Prostate gland (tissue), 2 donors: ENCODE measurements at places on chromosomes 2 and 18. TPM values are rescaled to one million over a fixed set of nuclear protein-coding genes. Genes with fewer than 3 reads are reported as not detected.

GRCh38 chr2:3462493-3463104 is 56.7 kb downstream of the ADI1 start:
- H3K36me3 ChIP-seq, result peaks cover 16% of the 10 kb centered on the region
- no peak for DNase-seq
- H3K27ac ChIP-seq, result no peak overlapping the region
- no peaks in the 10 kb centered on the region for H3K27me3 ChIP-seq
- H3K4me3 ChIP-seq, result no peak overlapping the region

GRCh38 chr2:152016181-152017120 is 82.4 kb downstream of the CACNB4 start:
- H3K4me1 ChIP-seq, result no peaks in the 10 kb centered on the region
- no peaks in the 10 kb centered on the region for H3K27me3 ChIP-seq
- DNase-seq, result no peak

GRCh38 chr2:111148925-111149324 is 28.2 kb downstream of the BCL2L11 start:
- H3K36me3 ChIP-seq, result no peaks in the 10 kb centered on the region
- H3K4me3 ChIP-seq, result no peak overlapping the region
- H3K27me3 ChIP-seq, result no peaks in the 10 kb centered on the region
- H3K4me1 ChIP-seq, result no peaks in the 10 kb centered on the region
- DNase-seq, result no peak

- no peak overlapping the region for H3K4me3 ChIP-seq
- H3K4me1 ChIP-seq, result no peaks in the 10 kb centered on the region
- H3K27ac ChIP-seq, result no peak overlapping the region
- DNase-seq, result no peak
Measured at GRCh38 chr2:122210898-122211856, 455.7 kb downstream of the TSN start.

DNA sequence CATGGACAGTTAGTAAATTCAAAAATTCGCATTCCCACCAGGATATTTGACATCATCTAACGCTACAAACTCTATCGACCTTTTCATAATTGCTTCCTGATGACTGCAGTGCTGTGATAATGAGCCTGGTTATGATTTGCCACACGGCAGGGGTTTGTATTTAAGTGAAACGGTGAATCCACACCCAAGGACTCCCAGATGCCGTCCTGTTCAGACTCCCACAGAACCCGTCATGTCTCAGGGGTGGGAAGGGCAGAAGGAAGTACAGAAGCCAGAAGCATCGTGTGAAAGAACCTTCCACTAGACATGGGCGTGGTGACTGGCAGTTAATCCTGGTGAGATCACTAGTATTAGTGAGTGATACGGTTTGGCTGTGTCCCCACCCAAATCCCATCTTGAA is 91.2 kb upstream of the TMEM18 start:
- H3K4me1 ChIP-seq, result no peaks in the 10 kb centered on the region
- DNase-seq, result no peak
- H3K36me3 ChIP-seq, result no peaks in the 10 kb centered on the region
- H3K27me3 ChIP-seq, result no peaks in the 10 kb centered on the region

GRCh38 chr2:67663776-67664175 is 266.6 kb downstream of the ETAA1 start:
- no peaks in the 10 kb centered on the region for H3K36me3 ChIP-seq
- no peak overlapping the region for H3K27ac ChIP-seq
- no peak overlapping the region for H3K4me3 ChIP-seq
- H3K27me3 ChIP-seq, result no peaks in the 10 kb centered on the region
- DNase-seq, result no peak

GRCh38 chr2:28528206-28528605 is 32.3 kb downstream of the PLB1 start:
- no peaks in the 10 kb centered on the region for H3K4me1 ChIP-seq
- DNase-seq, result no peak
- no peaks in the 10 kb centered on the region for H3K27me3 ChIP-seq
- no peak overlapping the region for H3K4me3 ChIP-seq
- no peaks in the 10 kb centered on the region for H3K36me3 ChIP-seq

- H3K4me1 ChIP-seq, result no peaks in the 10 kb centered on the region
- H3K27me3 ChIP-seq, result no peaks in the 10 kb centered on the region
- no peak overlapping the region for H3K27ac ChIP-seq
- no peak for DNase-seq
- H3K36me3 ChIP-seq, result no peaks in the 10 kb centered on the region
Measured at GRCh38 chr18:59484131-59484530, 125.1 kb upstream of the LMAN1 start.

DNA sequence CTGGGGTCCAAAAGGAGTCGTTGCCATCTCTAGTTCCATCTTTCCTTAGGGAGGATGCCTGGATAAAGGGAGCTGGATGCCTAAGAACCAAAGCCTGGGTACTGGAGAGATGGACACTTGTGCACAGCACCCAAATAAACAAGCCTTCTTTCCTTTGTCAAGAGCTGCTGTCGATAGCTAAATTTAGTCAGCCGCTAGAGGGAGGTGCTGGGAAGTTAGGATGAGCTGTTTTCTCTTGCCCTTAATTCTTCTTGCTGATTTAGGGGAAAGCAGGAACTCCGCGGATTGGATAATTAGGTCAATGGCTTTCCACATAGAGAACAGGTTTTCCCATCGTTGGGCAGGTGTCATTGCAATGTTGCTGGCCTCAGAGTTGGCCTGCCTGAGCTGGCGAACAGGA is 30.9 kb upstream of the SERPINB12 start:
- no peaks in the 10 kb centered on the region for H3K36me3 ChIP-seq
- no peaks in the 10 kb centered on the region for H3K4me1 ChIP-seq

DNA sequence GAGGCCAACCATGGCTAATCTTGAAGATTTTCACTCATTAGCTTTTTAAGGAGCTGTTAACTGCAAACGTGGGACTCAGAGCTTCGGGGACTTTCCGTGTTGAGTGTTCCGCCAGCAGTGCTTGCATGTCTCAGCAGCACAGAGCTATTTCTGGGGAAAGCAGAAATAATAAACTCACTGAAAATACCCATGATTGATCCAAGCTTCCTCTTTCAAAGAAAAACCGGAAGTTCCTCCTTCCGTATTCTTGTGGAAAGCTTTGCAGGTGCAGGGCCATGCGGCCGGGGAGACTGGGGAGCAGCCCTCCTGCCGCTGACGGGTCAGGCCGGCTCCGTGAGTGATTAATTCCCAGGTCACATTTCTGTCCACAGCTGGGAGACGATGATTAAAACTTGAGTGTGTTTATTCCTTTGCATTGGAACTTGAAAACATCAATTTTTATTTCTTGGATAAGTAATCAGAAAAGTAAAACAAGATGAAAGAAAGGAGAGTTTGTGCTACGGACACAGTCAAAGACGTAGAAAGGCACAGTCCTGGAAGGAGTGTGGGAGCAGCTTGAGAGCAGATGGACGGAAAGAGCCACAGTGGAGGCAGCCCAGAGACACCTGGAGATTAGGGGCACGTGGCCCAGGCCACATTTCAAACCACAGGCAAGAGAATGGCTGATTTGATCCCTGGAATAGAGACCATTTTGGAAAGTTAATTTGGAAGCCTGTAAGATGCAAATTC is 54.2 kb upstream of the CTDP1 start:
- no peaks in the 10 kb centered on the region for H3K36me3 ChIP-seq
- no peak overlapping the region for H3K4me3 ChIP-seq
- no peaks in the 10 kb centered on the region for H3K27me3 ChIP-seq

DNA sequence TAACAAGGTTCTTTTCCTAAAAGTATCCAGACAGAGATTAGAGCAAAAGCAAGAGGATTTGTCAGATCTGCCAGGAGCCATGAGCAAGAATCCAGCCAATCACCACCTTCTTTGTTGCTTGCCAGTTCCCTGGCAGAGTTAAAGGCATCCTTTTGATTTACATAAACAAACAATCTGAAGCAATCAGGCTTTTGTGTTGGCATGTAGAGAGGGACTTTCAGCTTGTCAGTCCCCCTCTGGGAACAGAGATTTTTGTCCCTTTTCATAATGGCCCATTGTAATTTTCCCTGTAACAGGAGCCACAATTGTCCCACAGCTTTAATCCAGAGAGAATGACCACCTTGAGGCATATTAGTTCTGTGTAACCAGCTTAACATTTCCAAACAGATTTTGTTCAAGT is at the start of gene ERMN:
ERMN (minus strand) TSS at position 39 of the 400 bp plus-strand sequence. CDS start 182 bp downstream, outside the sequence.
- H3K4me1 ChIP-seq, result no peaks in the 10 kb centered on the region
- no peaks in the 10 kb centered on the region for H3K27me3 ChIP-seq
- H3K27ac ChIP-seq, result no peak within 1 kb of the TSS
- no peak for DNase-seq

- H3K4me3 ChIP-seq, result no peak overlapping the region
- no peaks in the 10 kb centered on the region for H3K36me3 ChIP-seq
- DNase-seq, result no peak
- H3K4me1 ChIP-seq, result no peaks in the 10 kb centered on the region
- no peaks in the 10 kb centered on the region for H3K27me3 ChIP-seq
Measured at GRCh38 chr2:128258218-128258617, 60.5 kb downstream of the HS6ST1 start.

DNA sequence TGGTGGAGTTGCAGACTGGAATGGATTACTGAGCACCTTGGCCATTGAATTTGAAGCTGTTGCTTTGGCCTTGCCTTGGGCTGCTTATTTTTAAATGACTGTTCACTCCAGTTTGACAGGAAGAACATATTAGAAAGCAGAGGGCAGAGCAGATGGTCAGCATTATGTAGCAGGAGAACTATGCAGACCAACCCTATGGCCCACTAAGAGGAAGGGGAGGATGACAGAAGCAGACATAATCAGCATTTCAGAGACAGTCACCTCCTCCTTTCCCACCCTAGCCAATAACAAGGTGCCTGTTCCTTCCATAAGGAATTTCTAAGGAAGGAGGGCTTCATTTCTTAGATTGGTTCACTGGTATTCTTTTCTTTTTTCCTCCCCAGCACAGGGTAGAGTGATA is 2.4 kb downstream of the CHRNA1 start:
- H3K36me3 ChIP-seq, result no peaks in the 10 kb centered on the region
- no peaks in the 10 kb centered on the region for H3K27me3 ChIP-seq
- H3K4me3 ChIP-seq, result no peak overlapping the region
- no peaks in the 10 kb centered on the region for H3K4me1 ChIP-seq
- DNase-seq, result no peak

DNA sequence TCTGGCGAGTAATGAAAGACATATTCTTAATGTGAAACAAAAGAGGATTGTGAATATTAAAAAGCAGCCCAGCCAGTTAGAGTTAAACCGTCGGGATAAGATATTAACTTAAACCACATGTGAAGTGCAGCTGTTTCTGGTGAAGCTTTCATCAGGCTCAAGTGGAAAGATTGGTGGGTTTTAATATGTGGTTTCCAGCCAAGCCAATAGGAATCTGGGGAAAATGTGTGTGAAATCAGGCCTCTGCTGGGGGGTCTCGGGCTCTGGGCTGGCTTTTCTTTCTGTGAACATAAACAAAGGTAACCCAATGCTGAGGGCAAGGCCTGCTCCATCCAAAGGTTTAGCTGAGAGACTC is 279.6 kb downstream of the SLC4A3 start:
- H3K27me3 ChIP-seq, result no peaks in the 10 kb centered on the region
- no peaks in the 10 kb centered on the region for H3K36me3 ChIP-seq
- DNase-seq, result no peak
- H3K4me1 ChIP-seq, result no peaks in the 10 kb centered on the region
- no peak overlapping the region for H3K4me3 ChIP-seq

DNA sequence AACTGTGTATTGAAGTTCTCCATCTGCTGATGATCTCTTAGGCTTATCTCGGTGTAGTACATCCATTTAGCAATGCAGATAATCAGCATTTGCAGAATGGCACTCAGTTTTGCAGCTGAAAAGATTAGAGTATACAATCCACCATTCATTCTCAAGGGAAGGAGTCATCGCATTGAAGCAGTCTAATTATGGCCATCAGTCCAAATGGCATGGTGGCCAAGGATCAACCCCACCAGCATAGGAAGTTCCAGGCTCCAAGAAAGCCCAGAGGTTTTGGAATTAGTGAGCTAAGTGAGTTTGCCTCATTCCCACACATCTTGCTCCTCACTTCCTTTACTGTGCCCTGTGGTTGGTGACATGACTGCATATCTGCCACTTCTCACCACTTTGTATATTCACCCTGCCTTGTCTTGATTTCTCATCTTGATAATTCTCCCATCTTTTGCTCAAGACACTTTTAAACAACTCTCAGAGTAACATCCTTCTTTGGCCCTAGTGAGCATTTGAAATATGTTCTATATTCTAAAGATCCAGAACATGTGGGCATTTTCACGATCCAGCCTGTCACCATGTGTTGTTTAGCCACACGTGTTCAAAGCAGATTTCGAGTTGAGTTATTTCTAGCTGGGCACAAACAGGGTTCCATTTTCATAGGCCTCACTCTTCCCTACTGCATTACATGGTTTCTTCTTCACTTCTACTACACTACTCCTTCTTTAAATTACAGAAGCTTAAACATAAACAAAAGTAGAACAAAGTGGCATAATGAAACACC is 1119.8 kb downstream of the TSN start:
- no peaks in the 10 kb centered on the region for H3K4me1 ChIP-seq
- DNase-seq, result no peak
- H3K27ac ChIP-seq, result no peak overlapping the region
- no peaks in the 10 kb centered on the region for H3K27me3 ChIP-seq
- H3K36me3 ChIP-seq, result no peaks in the 10 kb centered on the region

GRCh38 chr2:191724015-191724414 is 46.1 kb downstream of the NABP1 start:
- no peak overlapping the region for H3K4me3 ChIP-seq
- H3K4me1 ChIP-seq, result no peaks in the 10 kb centered on the region
- no peak for DNase-seq
- no peak overlapping the region for H3K27ac ChIP-seq
- no peaks in the 10 kb centered on the region for H3K27me3 ChIP-seq

- H3K27ac ChIP-seq, result no peak overlapping the region
- no peaks in the 10 kb centered on the region for H3K36me3 ChIP-seq
- peak; percentile 5 for DNase-seq
- H3K4me3 ChIP-seq, result no peak overlapping the region
Measured at GRCh38 chr2:145016711-145017110, 496.8 kb upstream of the ZEB2 start.

DNA sequence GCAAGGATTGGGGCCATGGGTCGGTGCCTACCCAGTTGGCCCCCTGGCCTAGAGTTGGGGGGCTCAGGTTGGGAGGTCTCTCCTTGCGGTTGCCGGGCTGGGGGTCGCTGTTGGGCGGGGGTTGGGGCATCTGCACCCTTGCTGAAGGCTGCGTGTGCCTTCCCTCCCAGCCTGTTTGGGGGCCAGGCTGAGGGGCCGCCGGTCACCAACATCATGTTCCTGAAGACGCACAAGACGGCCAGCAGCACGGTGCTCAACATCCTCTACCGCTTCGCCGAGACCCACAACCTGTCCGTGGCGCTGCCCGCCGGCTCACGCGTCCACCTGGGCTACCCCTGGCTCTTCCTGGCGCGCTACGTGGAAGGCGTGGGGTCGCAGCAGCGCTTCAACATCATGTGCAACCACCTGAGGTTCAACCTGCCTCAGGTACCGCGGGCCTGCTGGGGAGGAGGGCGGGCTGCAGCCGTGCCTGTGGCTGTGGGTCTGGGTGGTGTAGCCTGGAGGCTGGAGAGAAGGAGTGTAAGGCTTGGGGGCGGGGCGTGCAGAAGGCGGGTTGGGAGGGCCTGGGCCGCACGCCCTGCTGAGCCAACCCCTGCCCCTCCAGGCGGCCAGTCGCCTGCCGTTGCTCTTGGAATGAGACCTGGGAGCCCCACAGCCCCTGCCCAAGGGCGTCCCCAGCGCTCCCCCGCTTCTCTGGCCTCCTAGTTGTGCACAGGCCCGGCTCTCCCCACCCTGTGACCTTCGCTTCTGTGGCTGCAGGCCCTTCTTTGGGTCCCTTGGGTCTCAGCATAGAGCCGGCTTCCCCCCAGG is 7.2 kb upstream of the NEU4 start:
- no peaks in the 10 kb centered on the region for H3K36me3 ChIP-seq
- H3K4me3 ChIP-seq, result no peak overlapping the region
- DNase-seq, result no peak
- H3K4me1 ChIP-seq, result peaks cover 4% of the 10 kb centered on the region

The LOXHD1 gene
- not detected for total RNA-seq

The FAHD2B gene
- total RNA-seq, result 10.9 TPM

The DNAH6 gene
- 4.9 TPM for total RNA-seq

The TDRD15 gene
- not detected for total RNA-seq

The GREB1L gene
- total RNA-seq, result 21.6 TPM

The GALNT13 gene
- 1.1 TPM for total RNA-seq
